ENCODE measurements at places on chromosomes 12 and 14.

- DNase-seq = no peak
These were observed 1.4 kb upstream of the RDH11 start for GRCh38 chr14:67697006-67697405.

GRCh38 chr14:96161636-96162035, 43.0 kb upstream of the BDKRB2 start:
- no peak for DNase-seq

GRCh38 chr14:75811872-75812499, 150.9 kb downstream of the TTLL5 start:
- no peak for DNase-seq

DNA sequence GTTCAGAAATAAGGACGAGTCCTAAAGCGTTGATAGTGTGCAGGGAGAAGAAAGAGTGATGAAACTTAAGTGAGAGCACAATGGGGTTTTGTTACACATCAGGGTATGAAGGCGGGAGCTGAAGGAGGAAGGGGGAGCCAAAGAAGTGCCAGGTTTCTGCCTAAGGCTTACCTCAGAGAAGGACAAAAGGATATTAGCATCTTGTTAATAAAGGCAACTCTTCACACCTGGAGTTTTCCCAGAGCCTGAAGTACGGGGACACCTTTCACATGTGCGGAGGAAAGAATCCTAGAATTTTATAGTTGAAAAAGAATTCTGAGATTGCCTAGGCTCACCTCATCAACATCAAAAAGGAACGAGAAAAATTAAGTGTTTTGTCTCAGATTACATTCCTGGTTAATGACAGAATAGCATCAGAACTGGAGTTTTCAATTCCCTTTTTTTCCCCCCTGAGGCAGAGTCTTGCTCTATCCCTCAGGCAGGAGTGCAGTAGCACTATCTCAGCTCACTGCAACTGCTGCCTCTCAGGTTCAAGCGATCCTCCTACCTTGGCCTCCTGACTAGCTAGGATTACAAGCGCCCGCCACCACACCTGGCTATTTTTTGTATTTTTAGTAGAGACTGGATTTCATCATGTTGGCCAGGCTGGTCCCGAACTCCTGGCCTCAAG, 2.2 kb upstream of the SAV1 start:
- peak; percentile 31 for DNase-seq

DNA sequence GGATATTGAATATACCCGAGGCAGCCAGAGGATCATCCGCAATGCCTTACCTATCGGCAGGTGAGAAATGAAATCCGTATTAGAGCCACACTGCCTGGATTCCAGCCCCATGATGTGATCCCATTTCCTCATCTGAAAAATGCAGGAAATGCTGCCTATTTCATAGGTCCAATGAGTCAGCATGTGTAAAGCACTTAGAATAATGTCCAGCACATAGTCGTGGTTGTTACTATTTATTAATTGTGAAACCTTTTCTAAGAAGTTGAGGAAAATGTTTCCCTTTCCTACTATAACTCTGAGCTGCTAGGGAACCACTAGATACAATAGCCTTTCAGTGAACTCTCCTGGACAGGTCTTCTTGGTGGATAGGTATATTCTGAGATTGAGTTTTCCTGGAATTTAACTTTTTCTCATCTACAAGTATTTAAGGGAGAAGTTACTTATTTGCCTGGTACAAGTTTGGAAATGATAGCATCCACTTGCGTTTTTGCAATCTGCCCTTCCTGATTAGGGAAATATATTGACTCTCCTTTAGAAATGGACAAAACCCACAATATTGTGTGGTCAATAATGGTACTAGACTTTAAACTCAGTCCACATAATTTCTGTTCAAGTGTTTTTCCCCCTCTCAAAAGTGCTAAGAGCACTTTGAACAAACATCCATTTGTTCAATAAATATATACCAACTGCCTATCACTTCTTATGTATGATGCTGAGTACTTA, 12.2 kb downstream of the POLR3B start:
- DNase-seq = peak; percentile 72

- DNase-seq = peak; percentile 87
These were observed 26.8 kb downstream of the EMP1 start for GRCh38 chr12:13223179-13223804.

- DNase-seq = no peak
These were observed 115.4 kb downstream of the ESRRB start for GRCh38 chr14:76491172-76491930.

- no peak for DNase-seq
These were observed 915.8 kb downstream of the VRK1 start for GRCh38 chr14:97713023-97713422.
